Ureter (tissue), 1 donor: ENCODE measurements at places on chromosomes 6 and 20. TPM values are rescaled to one million over a fixed set of nuclear protein-coding genes. Genes with fewer than 3 reads are reported as not detected.

The CRISP3 gene
- total RNA-seq, result 117 TPM

The EBF4 gene
- 30.3 TPM for total RNA-seq

GRCh38 chr20:2285613-2286012 is 10.2 kb upstream of the TGM3 start:
- no peak for DNase-seq

DNA sequence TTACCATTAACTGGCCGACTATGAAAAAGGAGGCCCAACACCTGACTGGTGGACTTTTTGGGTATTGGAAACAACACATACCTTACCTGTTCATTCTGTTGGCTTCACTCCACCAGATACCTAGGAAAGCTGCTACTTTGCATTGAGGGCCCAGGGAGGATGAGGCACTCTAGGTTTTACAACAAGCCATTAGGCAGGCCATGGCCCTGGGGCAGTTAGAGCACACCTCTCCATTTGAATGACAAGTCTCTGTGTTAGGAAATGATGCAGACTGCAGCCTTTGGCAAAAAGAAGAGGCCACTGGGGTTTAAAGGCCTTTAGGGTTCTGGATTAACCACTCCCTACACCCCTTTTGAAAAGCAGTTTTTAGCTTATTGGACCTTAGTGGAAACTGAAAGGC is 144.3 kb downstream of the OR2B2 start:
- DNase-seq, result no peak

DNA sequence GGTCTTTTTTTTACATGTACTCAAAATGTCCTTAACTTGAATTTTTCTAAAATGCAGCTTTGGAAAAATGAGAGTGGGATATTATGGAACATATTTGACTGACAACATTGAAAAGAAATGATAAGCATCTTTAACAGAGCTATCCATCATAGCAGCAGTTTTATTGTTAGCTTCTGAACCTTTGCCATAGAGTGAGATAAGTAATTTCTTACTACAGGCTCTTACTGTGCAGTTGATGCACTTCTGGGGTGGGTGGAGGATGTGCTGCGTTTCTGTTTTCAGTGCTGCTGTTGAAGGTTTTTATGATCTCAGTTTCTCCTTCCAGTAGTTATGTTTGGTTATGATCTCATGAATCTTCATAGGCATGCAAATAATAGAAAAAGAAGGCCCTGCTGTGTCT is 267.0 kb downstream of the TMEM242 start:
- DNase-seq, result no peak

GRCh38 chr6:55058682-55059081 is 115.6 kb upstream of the HCRTR2 start:
- DNase-seq, result no peak

DNA sequence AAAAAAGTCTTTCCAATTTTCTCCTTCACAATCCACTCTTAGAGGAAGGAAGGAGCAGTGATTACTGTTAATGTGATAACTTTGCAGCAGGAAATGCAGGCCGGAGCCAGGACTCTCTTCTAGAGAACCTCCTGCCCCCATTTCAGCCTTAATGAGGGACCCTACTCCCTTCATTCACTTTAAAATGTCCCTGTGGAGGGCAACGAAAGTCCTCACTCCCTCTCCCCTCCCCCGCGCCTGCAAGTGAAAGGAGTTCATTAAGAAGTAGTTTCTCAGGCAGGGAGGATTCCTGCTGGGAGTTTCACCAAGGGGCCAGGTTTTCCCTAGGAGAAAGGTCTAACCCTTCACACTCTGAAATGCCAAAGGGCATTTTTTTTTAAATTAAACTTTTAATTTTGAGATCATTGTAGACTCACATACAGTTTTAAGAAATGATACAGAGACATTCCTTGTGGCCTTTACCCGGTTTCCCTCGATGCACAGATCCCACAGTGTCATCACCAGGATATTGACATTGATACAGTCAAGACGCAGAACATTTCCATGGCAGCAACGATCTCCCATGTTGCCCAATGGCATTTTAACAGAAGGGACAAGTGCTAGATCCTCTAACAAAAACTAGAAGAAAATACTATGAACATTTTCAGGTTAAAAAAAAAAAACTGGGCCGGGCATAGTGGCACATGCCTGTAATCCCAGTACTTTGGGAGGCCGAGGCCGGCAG is 6.8 kb upstream of the COMMD7 start:
- no peak for DNase-seq

The EFCAB8 gene
- total RNA-seq, result 1.0 TPM

The AIF1 gene
- 6.7 TPM for total RNA-seq
